ENCODE measurements at places on chromosomes 4 and X. TPM values are rescaled to one million over a fixed set of nuclear protein-coding genes. Genes with fewer than 3 reads are reported as not detected.

The MGAT4D gene
- not detected for total RNA-seq

The RNF212 gene
- 5.8 TPM for total RNA-seq

The AFF2 gene
- 36.0 TPM for total RNA-seq

The MBNL3 gene
- 49.3 TPM for total RNA-seq

The SMAD1 gene
- 32.5 TPM for total RNA-seq

The PLAC1 gene
- total RNA-seq, result not detected

The AR gene
- total RNA-seq, result 15.9 TPM

The MMRN1 gene
- total RNA-seq, result 12.5 TPM

The LANCL3 gene
- 1.8 TPM for total RNA-seq

The PROM1 gene
- 40.8 TPM for total RNA-seq

The GBA3 gene
- total RNA-seq, result 29.4 TPM

The GLRB gene
- total RNA-seq, result 2.7 TPM

The CHM gene
- 15.3 TPM for total RNA-seq

The TLR8 gene
- 1.4 TPM for total RNA-seq

The PCDH10 gene
- 1.0 TPM for total RNA-seq

The SPACA5 gene
- total RNA-seq, result not detected

The FABP2 gene
- not detected for total RNA-seq

The ZCCHC18 gene
- total RNA-seq, result 1.0 TPM

The TIGD4 gene
- total RNA-seq, result 0.92 TPM

The ENPP6 gene
- 0.60 TPM for total RNA-seq

The ANKRD50 gene
- total RNA-seq, result 22.9 TPM

The PCDH19 gene
- total RNA-seq, result 0.66 TPM

The CXCR3 gene
- 1.5 TPM for total RNA-seq

The CASP6 gene
- 33.7 TPM for total RNA-seq

The ADH1C gene
- total RNA-seq, result 41.6 TPM

The EXOC1L gene
- not detected for total RNA-seq

The PHOX2B gene
- total RNA-seq, result 0.26 TPM

The TEX28 gene
- total RNA-seq, result not detected

The TCEAL3 gene
- total RNA-seq, result 34.2 TPM

The UGT2B15 gene
- total RNA-seq, result 826 TPM

The CSAG1 gene
- not detected for total RNA-seq

The KCND1 gene
- total RNA-seq, result 6.5 TPM

The CCKAR gene
- 68.5 TPM for total RNA-seq

The TDO2 gene
- 2.4 TPM for total RNA-seq

The OPN1MW2 gene
- not detected for total RNA-seq

The PNMA3 gene
- total RNA-seq, result 0.32 TPM

The BCORL1 gene
- total RNA-seq, result 12.4 TPM

The NOP14 gene
- 17.6 TPM for total RNA-seq

The SLC10A6 gene
- total RNA-seq, result 0.81 TPM

The CENPVL2 gene
- total RNA-seq, result 0.17 TPM

The ADAM29 gene
- not detected for total RNA-seq

The CSAG2 gene
- total RNA-seq, result not detected

The ENPEP gene
- total RNA-seq, result 1.8 TPM

The NXF2 gene
- not detected for total RNA-seq

The CCDC149 gene
- total RNA-seq, result 24.2 TPM

The BTK gene
- total RNA-seq, result 8.2 TPM

The BEX2 gene
- 23.6 TPM for total RNA-seq

The RAB40A gene
- total RNA-seq, result 0.92 TPM

The HAUS7 gene
- total RNA-seq, result 22.4 TPM

The SHROOM4 gene
- total RNA-seq, result 5.3 TPM

The PRR32 gene
- not detected for total RNA-seq

The KLHL4 gene
- 1.9 TPM for total RNA-seq

The GLRA3 gene
- total RNA-seq, result not detected

The MAP3K15 gene
- 0.12 TPM for total RNA-seq

The ZNF157 gene
- 0.29 TPM for total RNA-seq

The VAMP7 gene
- 23.7 TPM for total RNA-seq

The PRDM8 gene
- total RNA-seq, result 4.1 TPM
